Activated CD8-positive, alpha-beta memory T cell treated with anti-CD3 and anti-CD28 coated beads for 24 hours (primary cell): ENCODE measurements at places on chromosomes 13 and 19.

DNA sequence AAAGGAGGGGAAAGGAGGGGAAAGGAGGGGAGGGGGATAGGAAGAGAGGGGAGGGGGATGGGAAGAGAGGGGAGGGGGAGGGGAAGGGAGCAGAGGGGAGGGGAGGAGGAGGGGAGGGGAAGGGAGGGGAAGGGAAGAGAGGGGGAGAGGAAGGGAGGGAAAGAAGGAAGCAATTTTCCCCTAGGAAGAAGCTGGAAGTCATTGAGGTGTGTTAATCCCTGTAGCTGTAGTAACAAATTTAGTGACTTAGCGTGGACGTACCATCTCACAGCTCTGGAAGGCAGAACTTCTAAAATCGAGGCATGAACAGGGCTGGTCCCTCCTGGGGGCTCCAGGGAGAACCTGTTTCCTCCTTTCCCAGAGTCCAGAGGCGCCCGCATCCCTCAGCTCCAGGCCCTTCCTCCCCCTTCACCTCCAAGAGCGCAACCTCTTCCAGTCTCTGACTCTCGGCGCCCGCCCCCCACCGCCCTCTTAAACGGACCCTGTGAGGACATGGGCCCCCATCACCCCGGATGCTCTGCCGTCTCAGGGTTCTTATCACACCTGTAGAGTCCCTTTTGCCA lies 5.6 kb upstream of the CDC34 start:
- DNase-seq = no peak

- DNase-seq = no peak
Measured at GRCh38 chr13:74758188-74758587, 624.0 kb upstream of the KLF12 start.

- DNase-seq = no peak
Measured at GRCh38 chr13:68806125-68806524, 1301.5 kb upstream of the ATXN8OS start.

GRCh38 chr19:32174386-32175113 lies 170.9 kb upstream of the ZNF507 start:
- DNase-seq = peak; percentile 13

GRCh38 chr19:40281381-40282208 lies 3.5 kb downstream of the AKT2 start:
- DNase-seq = no peak

DNA sequence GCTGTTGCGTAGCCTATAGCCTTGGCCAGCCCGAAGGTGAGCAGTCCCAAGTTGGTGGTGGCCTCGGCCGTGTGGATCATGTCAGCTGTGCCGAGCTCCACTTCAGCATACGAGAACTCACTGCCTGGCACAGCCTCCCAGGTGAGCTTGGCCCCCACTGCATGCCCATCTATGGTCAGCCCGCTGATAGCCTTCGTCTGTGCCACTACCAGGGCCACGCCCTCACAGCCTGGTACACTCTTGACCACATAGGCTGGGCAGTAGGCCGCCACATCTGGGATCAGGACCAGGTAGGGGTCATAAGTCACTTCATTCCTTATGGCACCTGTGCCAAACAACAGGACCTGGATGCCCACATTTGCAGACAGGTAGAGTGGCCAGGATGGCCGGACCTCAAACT lies 7.4 kb downstream of the FCGBP start:
- peak; percentile 48 for DNase-seq

DNA sequence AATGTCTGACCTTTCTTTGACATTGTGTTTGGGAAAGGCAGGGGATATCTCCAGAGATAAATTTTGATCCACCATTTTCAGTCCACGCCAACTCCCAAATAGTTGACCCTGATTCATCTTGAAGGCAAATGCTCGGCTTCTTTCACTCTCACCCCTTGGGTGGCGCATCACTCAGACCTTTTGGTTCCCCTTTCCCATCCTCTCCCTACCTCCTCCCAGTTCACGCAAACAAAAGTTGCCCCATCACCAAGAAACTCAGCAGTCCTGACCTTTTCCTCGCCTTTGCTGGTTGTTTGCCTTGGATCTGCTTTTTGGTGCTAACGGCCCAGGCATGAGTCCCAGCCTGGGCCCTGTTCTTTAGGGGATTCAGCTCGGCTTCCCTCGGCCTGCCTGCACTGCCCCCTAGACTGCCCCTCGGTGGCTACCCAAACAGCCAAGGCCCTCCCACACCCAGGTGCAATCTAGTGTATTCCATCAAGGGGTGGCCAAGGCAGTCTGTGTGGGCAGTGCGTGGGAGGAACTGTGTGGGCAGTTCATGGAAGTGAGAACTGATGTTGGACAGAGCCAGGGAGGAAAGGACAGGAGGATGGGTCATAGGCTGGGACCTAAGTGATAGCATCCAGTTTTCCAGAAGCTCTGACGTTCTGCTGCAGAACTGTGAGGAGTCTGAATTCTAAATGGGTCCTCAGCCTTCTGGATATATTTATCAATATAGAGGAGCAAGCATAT lies 255.7 kb downstream of the DLEU7 start:
- no peak for DNase-seq

- no peak for DNase-seq
Measured at GRCh38 chr13:51822106-51822815, 18.3 kb upstream of the DHRS12 start.
